Activated naive CD8-positive, alpha-beta T cell treated with anti-CD3 and anti-CD28 coated beads, Interleukin-2, amount 10 ng/mL, durations not matched to agents 7 days and 5 days (primary cell): ENCODE measurements at places on chromosomes 1 and 21.

DNA sequence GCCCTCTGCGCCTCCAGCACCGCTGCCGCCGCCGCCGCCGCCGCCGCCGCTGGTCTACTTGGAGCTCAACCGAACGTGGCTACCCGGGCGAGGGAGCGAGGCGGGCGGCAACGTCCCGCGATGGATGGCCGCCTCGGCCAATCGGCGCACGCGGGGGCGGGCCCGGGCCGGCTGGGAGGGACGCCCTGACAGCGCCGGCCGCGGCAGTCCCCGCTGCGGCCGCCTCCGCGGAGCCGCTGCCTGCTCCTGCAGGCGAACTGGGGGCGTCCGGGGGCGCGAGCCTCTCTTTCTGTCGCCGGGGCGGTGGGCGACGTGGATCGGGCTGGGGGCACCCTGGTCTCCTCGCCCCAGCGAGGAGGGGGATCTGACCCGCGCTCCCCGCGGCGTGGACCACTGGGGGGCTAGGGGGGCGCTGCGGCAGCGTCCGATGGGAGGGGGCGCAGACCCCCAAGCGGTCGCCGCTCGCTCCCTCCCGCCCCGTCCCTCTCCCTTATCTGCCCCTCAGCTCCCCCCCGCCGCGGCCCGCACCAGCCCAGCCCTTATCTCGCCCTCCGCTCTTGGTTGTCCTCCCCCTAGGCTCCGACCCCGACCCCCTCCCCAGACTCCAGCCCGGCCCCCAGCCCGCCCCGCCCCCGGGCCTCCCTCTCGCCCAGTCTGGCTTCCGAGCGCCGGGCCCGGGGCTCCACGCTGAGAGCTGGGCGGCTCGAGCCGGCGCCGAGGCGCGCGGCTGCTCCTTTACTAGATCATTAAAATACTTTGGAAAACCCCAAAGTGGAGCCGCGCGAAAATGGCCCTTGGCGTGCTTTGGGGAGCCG is at the start of gene SSBP3:
SSBP3 (minus strand) TSS at position 56 of the 815 bp plus-strand sequence.
- no peaks in the 10 kb centered on the region for H3K27me3 ChIP-seq
- H3K36me3 ChIP-seq: peaks cover 31% of the 10 kb centered on the region
- peak within 1 kb of the TSS; percentile 84 for H3K27ac ChIP-seq
- DNase-seq: peak; percentile 97
- peaks cover 65% of the 10 kb centered on the region for H3K4me1 ChIP-seq

DNA sequence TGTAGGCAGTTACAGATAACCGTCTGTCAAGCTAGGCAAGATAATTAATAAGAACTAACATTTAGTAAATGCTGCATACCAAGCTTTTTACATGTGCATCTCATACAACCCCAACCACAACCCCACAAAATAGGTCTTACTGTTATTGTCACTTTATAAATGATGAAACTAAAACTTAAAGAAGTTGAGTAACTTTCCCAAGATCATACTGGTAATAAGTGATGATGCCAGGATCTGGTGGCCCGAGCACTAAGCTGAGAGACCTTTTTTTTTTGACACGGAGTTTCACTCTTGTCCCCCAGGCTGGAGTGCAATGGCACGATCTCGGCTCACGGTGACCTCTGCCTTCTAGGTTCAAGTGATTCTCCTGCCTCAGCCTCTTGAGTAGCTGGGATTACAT is 1.8 kb downstream of the NCSTN start:
- peaks cover 13% of the 10 kb centered on the region for H3K36me3 ChIP-seq
- no peak for DNase-seq
- peak overlapping the region; percentile 100 for H3K4me3 ChIP-seq

GRCh38 chr1:214108097-214108446 is 120.3 kb downstream of the PROX1 start:
- no peaks in the 10 kb centered on the region for H3K36me3 ChIP-seq
- no peak overlapping the region for H3K27ac ChIP-seq
- no peaks in the 10 kb centered on the region for H3K27me3 ChIP-seq
- no peak overlapping the region for H3K4me3 ChIP-seq

GRCh38 chr1:169312084-169312954 is 55.3 kb downstream of the NME7 start:
- peaks cover 18% of the 10 kb centered on the region for H3K36me3 ChIP-seq
- H3K27ac ChIP-seq: no peak overlapping the region
- H3K4me3 ChIP-seq: peak overlapping the region; percentile 41

DNA sequence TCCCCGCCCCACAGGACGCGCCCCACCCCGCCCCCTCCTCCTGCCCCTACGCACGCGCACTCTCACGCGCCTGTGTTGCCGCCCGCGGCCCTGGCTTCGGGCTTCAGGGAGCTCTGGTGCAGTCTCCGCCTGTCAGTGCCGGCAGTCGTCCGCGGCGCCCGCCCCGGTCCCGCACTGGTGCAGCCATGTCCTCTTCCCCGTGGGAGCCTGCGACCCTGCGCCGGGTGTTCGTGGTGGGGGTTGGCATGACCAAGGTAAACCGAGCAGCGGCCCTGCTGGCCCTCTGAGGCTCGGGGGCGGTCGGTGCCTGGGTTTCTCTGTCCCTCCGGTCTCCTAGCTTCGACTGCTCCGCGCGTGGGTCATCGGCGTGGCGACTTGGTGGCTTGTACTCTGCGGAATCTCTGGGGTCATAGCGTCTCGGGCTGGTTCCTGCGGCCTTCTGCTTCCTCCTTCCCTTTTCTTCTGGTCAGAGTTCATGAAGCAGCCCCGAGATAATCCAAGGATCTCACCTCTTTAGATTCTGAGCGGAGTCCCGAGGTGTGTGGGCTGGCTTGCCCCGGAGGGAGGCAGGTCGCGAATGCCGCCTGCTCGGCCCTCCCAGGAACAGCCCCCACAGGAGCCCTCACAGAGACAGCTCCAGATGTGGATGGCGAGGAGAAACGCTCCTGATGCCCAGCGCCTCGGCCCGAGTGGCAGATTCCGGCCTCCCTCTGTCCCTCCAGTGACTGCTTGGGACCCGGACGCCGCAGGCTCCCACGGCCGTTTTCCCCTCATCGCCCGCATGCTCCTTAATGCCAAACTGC is at the start of gene SCP2:
SCP2 (plus strand) TSS at position 65 of the 803 bp plus-strand sequence; CDS start at position 186, 121 bp downstream.
- peaks cover 5% of the 10 kb centered on the region for H3K27me3 ChIP-seq
- no peaks in the 10 kb centered on the region for H3K36me3 ChIP-seq
- peak; percentile 80 for DNase-seq
- peak within 1 kb of the TSS; percentile 71 for H3K27ac ChIP-seq

DNA sequence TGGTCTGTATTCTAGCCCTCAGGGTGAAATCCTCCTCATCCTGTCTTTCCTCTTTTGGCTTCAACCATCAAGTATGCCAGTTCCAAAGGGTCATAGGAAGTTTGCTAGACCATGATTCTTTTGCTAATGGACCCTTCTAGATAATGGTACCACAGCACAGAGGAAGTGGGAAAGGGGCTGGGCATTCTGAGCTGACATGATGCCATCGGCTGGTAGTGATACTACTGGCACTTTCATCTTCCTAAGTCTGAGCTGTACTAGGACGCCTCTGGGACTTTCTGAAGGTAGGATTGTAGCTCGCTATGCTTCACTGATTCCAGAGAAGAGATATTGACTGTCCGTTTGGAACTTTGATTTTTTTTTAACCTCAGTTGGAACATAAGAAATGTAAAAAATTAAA is 11.4 kb downstream of the FASLG start:
- no peak for DNase-seq
- H3K4me1 ChIP-seq: peaks cover 62% of the 10 kb centered on the region
- H3K4me3 ChIP-seq: peak overlapping the region; percentile 46
- peaks cover 36% of the 10 kb centered on the region for H3K36me3 ChIP-seq
- no peaks in the 10 kb centered on the region for H3K27me3 ChIP-seq

DNA sequence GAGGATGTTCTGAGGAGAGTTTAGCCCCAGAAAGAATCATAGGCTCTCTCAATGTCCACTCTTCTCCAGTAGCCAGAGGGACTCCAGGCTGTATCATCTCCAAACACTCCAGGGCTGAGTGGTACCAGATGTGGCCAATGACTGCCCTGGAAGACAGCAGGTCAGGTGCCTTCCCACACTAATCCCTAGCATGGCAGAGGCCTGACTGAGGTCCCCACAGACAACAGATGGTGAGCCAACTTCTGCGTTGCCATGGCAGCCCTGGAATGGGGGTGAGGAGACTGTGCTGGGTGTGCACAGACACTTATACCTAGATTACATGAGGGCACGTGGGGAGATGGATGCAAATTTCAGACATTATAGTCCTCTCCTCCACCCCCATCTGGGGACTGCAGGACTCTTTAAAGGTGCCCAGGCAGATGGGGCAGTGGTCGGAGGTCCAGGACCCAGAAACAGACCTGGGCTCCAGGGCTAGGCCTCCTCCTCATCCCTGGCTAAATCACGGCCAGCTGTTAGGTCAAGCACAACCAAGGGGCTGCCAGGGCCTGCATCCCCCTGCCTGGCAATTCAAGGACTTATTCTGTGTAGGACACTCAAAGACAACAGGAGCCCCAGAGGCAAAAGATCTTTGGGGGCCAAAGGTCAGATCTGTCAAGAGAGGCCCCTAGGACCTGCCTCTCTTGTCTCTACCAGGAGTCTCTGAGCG is 42.9 kb downstream of the CAMK2N1 start:
- no peak for DNase-seq
- no peak overlapping the region for H3K4me3 ChIP-seq
- H3K27me3 ChIP-seq: peaks cover 11% of the 10 kb centered on the region
- H3K4me1 ChIP-seq: peaks cover 3% of the 10 kb centered on the region

GRCh38 chr21:46036696-46037330 is 55.2 kb downstream of the COL6A1 start:
- no peak overlapping the region for H3K27ac ChIP-seq
- H3K27me3 ChIP-seq: no peaks in the 10 kb centered on the region
- no peaks in the 10 kb centered on the region for H3K36me3 ChIP-seq
- H3K4me3 ChIP-seq: no peak overlapping the region
- no peaks in the 10 kb centered on the region for H3K4me1 ChIP-seq

GRCh38 chr1:245345191-245345884 is 190.6 kb downstream of the KIF26B start:
- DNase-seq: no peak
- no peak overlapping the region for H3K27ac ChIP-seq
- H3K36me3 ChIP-seq: no peaks in the 10 kb centered on the region
- peaks cover 13% of the 10 kb centered on the region for H3K27me3 ChIP-seq
- H3K4me3 ChIP-seq: no peak overlapping the region

DNA sequence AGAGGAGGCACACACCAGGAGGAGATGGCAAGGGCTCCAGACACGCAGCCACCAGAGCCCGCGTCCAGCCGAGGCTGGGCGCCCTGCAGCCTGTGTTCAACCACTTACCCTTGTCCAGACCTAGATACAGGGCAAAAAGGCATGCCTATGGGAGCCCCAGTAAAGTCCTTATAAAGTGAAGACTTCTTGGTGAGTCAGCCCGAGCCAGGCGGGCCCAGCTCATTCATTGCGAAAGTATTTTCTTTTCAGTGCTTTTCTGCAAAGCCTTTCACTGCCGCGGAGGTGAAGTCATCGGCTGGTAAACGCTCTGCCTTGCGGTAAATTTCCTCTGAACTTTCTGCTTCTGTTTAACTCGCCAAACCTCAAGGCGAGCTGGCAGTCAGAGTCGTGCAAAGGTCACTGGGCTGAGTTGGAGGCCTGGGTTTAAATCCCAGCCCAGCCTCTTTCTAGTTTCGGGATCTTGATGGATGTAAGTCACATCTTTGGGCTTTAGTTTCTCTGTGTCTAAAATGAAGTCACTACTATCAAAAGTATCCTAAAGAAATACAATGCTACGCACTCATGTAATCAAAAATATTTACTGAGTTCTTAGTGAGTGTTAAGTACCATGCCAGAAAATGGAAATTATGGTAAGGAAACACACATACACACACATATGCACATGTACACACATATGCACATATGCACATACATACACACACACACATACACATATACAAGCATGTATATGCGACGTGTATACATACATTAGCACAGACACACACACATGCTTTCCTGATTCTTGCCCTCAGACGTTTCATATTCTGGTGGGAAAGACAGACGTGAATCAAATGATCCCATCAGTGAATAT is 54.7 kb upstream of the IFFO2 start:
- H3K27ac ChIP-seq: peak overlapping the region; percentile 9
- H3K36me3 ChIP-seq: no peaks in the 10 kb centered on the region
- H3K4me3 ChIP-seq: peak overlapping the region; percentile 43
- H3K27me3 ChIP-seq: peaks cover 6% of the 10 kb centered on the region

DNA sequence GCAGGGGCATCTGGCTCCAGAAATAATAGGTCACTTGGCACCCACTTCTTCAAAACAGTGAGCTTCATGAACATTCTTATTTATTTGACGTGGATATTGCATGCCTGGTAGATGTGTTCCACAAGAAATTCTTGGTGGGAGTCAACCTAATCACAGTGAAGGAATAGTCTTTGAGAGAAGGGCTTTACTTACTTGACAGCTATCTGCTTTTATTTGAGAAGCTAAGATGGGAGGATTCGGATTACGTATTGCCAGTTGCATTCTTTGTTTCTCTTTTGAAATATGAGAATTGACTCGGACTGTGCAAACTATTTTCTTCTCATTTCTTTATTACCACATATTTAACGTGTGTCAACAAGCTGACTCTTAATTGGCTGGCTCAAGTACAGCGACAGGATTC is 117.2 kb downstream of the FASLG start:
- no peaks in the 10 kb centered on the region for H3K27me3 ChIP-seq
- H3K27ac ChIP-seq: no peak overlapping the region
- no peak for DNase-seq
- H3K4me3 ChIP-seq: no peak overlapping the region

- no peak for DNase-seq
- peaks cover 18% of the 10 kb centered on the region for H3K36me3 ChIP-seq
- H3K27ac ChIP-seq: peak overlapping the region; percentile 89
- peak overlapping the region; percentile 92 for H3K4me3 ChIP-seq
These were observed 546 bp downstream of the DONSON start for GRCh38 chr21:33587792-33588484.

DNA sequence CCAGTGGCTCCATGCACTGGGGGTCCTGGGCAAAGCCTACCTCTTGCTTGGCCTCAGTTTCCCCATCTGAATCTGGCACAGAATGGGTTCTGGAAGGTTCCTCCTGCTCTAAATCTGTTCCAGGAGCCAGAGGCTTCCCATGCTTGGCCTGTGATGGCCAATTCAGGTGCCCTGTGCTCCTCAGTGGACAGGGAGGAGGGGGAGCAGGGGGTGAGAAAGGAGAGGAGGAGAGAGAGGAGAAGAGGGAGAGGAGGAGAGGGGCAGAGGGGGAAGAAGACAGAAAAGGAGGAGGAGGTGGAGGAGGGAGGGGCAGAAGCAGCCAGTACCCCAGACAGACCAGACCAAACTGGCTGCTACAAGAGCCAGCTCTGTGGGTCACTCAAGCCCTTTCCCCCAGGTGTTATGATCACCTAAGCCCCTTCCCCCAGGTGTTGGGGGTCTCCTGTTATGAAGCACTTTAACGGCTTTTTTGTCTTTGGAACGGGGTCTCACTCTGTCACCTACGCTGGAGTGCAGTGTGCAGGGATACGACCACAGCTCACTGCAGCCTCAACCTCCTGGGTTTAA is 43.7 kb downstream of the TRIM11 start:
- no peaks in the 10 kb centered on the region for H3K27me3 ChIP-seq
- H3K27ac ChIP-seq: no peak overlapping the region
- H3K4me1 ChIP-seq: peaks cover 2% of the 10 kb centered on the region
- H3K36me3 ChIP-seq: no peaks in the 10 kb centered on the region
- no peak for DNase-seq
- no peak overlapping the region for H3K4me3 ChIP-seq
